ENCODE measurements at places on chromosomes 11 and 22. TPM values are rescaled to one million over a fixed set of nuclear protein-coding genes. Genes with fewer than 3 reads are reported as not detected.

OR9Q1 gene
- total RNA-seq, result not detected

C11orf86 gene
- not detected for total RNA-seq

FOSL1 gene
- total RNA-seq, result 38.7 TPM

GGT1 gene
- 6.3 TPM for total RNA-seq

DCHS1 gene
- total RNA-seq, result 28.9 TPM

PGR gene
- total RNA-seq, result 6.0 TPM

XPNPEP3 gene
- 11.7 TPM for total RNA-seq
